Stimulated activated CD4-positive, alpha-beta T cell treated with anti-CD3 and anti-CD28 coated beads, Interleukin-12 subunit alpha, Interleukin-12 subunit beta, amount 100 ng/mL, for 24 hours (primary cell): ENCODE measurements at places on chromosomes 3 and 15.

GRCh38 chr3:12948371-12948770, 107.0 kb upstream of the RPL32 start:
- no peak for DNase-seq

DNA sequence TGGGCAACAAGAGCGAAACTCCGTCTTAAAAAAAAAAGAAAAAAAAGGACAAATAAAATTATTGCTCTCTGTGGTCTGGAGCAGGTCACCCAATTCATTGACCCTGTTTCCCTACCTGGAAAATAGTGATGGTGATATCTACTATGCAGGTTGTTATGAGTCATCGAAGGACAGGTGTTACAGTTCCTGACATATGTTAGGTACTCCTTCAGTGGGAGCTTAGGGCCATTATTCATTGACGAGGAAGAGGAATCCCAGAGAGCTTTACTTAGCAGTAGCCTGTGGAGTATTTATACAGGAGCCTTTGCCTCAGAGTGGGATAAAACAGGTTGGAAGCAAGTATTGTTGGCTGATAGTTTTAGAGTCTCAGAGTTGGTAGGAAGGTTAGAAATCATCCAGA, 74.5 kb downstream of the SLC7A14 start:
- no peak for DNase-seq

DNA sequence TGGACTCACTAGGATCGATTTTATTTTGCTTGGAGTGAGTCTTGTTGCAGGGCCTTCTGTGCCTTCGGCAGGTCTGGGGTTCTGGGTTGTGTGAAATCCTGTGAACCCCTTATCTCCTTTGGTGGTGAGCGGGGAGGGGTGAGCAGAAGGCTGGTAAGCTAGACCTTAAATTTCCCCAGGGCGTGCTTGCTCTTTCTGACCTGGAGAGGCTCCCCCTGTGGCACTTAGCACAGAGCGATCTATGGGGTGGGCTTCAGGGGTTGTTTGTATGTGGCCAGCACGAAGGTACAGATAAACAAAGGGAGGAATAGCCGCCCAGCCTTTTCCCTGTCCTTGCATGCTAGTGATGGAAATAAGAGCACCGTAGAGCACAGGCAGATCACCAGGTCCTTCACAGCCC, 11.8 kb downstream of the CACNA2D3 start:
- no peak for DNase-seq

DNA sequence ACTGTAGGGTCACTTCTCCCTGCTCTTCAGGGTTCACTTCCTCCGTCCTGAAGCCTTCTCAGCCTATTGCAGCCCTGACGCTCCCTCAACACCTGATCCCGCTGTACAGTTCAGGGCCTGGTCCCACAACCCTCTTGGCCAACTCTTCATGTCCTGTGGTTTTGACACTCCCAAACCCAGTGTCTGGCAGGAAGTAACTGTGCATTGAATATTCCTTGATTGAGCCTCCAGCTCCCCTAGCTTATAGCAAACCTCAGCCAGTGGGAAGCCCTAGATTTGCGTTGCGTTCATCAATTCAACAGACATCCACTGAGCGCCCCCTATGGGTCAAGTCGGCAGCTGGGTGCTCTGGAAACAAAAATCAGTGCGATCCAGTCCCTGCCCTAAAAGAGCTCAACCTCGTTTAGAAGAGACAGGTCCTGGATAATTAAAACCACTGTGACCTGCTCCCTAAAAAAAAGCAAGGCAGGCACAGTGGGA, 13.5 kb downstream of the UBAP1L start:
- peak; percentile 46 for DNase-seq

DNA sequence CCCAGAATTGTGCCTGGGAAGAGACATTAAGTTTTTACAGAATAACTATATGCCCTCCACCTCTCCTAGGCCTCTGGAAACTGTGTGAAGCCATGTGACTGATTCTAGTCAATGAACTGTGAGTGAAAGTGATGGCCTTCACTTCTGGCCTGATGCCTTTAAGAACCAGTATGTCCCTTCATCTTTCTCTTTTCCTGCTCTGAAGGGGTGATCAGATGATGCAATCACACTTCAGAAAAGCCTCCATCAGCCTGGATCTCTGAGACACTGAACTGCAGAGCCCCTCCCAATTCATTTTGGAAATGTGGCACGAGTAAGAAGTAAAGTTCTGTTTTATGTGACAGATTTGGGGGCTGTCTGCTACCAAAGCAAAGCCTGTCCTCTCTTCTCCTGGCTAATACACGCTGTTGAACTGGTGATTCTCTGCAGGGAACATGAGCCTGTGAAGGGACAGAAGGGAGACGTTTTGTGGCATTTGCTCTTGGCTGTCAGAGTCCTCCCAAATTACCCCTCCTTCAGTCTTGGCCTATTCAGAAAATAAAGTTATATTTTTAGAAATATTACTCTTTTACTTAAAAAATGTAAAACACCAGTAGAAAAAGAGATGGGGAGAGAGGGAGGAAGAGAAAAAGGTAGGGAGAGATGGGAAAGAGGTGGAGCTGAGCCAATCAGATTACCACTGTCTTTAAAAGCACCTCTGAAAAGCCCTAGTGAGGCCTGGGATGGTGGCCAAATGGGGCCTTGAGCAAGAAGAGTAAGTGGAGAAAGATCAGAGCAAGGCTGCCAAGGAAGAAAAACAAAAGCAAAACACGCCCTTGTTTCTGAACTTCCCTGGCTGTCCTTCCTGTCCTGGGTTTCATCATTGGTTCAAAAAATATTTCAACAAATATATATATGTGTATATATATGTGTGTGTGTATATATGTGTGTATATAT, 40.9 kb upstream of the RYK start:
- no peak for DNase-seq

DNA sequence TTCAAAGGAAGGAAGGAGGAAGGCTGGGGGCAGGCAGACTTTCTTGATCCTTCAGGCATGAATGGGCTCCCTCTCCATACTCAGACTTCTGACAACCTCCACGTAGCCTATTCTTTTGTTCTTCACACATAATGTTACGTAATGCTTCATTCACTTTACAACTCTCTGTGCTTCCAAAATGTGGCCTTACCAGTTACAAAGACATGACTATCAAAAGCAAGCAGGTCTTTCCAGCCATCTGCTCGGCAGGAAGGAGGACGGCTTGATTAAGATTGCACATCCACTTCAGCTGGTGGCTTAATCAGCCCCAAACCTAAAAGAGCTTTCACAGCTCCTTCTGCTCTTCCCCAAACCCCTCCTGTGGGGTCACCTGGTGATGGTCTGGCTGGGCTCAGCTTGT, 263.2 kb downstream of the XXYLT1 start:
- DNase-seq = no peak

GRCh38 chr3:143255739-143256138, 136.2 kb downstream of the CHST2 start:
- no peak for DNase-seq

- DNase-seq = no peak
Measured at GRCh38 chr15:99485153-99485961, 80.4 kb upstream of the MEF2A start.

- DNase-seq = no peak
Measured at GRCh38 chr15:31478702-31479221, 152.1 kb downstream of the KLF13 start.

DNA sequence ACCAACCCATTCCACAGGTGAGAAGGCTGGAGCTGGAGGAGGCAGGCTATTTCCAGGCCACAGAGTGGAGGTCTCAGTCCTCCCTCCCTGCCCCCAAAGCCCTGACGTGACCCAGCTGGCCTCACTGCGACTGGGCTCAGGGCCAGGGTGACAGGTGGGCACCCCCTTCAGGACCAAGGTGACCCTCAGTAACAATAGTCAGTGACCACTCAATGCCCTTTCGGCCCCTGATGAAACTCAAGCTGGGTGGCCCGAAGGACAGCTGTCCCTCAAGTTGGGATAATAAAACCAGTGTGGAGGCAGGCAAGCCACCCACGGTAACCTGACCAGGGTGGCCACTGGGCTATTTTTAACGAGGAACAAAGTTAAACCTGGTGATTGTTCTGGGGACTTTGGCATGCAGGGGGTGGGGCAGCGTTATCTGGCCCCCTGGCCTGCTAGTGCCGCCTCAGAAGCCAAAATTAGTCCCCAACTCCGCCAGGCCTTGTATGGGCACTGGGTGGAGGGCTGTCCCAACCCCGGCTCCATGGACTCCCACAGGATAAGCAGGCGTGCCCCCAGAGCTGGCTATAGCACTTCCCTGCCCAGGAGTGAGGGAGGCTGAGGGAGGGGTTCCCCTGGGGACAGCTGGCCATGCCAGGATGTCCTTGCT, 1.1 kb downstream of the TNNC1 start:
- no peak for DNase-seq

- DNase-seq = no peak
Measured at GRCh38 chr3:143839980-143840379, 8.3 kb downstream of the SLC9A9 start.

DNA sequence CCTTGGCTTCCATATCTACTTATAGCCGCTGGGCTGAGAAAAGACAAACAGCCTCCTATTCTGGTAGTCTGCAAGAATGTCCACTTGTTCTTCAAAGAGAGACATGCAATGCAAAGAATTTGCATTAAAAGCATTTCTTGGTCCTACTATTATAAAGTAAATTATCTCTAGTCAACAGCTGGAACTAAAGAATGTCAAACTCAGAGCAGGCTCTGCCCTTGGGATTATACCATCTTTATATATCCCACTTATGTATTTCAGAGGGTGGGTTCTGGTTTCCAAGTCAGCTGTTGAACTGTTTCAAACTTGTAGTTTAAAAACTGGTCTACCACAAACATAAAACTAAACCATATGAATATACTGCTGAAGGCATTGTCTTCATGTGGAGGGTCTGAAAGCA, 7.0 kb upstream of the ACTC1 start:
- DNase-seq = no peak
